Activated effector memory CD4-positive, alpha-beta T cell treated with Interleukin-2 at 50 U/mL for 16 hours (primary cell): ENCODE measurements at places on chromosomes 6 and 20.

- no peak for DNase-seq
These were observed 73.6 kb upstream of the FLRT3 start for GRCh38 chr20:14410869-14411555.

DNA sequence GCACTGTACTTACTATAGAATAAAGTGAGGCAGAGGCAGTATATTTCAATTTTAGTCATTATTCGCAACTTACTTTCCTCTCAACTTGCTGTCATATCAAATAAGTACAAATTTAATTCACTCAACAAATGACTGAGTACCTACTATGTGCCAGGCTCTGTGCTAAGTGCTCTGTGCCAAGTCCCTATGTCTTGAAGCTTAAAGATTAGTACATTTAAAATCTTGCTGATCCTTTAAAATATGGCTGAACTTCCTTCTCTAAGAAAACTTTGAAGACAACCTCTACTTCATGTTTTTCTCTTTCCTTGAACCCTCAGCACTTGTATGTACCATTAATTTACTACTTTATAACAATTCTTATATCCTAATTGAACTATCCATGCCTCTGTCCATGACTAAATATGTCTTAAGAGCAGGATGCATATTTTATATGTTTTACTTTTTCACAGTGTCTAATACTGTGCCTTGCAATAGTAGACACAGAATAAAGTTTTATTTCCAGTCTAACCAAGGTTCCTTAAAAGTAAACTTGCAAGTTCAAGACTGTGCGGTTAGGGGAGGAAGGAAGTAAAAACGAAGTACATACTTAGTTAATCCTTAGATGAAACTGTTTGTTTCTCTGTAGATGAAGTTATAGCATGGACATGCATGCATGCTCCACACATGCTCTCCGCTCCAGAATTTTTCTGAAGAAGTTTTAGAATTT, 10.0 kb upstream of the LATS1 start:
- no peak for DNase-seq

DNA sequence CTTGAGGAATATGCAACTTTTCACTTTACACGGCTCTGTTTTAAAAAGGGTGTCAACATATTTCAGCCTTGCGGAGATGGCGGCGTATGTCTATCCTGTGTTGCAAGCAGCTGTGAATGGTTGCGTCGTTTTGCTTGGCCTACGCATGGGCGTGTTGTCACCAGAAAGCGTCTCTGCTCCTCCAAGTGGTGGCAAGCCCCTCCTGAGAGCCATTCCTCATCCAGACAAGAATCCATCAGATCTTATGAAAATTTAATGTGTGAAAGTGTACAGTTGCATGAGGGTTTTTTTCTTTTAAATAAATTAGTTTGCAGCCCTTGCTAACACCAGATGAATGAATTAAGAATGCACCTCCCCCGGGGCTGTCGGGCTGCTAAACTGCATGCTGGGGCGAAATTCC, 114.4 kb downstream of the PHACTR3 start:
- no peak for DNase-seq

GRCh38 chr6:11033825-11034224, 10.3 kb downstream of the ELOVL2 start:
- DNase-seq = no peak

DNA sequence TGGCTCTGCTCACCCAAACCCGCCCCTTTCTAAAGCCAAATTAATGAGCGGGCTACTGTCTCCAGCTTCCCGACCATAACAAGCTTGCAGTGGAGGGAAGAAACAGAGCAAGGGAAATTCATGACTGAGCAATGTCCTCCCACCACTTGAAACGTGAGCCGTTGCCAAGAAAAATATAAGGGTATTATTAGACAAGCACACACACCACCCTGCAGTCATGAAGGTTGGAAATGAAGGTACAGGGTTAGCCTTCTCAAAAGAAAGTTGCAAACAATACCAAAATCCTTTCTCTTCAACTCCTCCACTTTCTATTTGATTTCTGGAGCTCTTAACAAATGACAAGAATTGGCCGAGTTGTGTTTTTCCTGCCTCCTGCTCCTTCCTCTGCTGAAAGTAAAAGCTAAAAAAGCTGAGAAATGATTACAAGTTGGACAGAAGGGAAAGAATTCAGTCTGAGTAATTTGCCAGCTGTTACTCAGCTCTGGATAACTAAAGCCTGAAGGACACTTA, 151.1 kb upstream of the B3GAT2 start:
- DNase-seq = no peak

GRCh38 chr20:37290158-37290810, 829 bp downstream of the MANBAL start:
- no peak for DNase-seq

DNA sequence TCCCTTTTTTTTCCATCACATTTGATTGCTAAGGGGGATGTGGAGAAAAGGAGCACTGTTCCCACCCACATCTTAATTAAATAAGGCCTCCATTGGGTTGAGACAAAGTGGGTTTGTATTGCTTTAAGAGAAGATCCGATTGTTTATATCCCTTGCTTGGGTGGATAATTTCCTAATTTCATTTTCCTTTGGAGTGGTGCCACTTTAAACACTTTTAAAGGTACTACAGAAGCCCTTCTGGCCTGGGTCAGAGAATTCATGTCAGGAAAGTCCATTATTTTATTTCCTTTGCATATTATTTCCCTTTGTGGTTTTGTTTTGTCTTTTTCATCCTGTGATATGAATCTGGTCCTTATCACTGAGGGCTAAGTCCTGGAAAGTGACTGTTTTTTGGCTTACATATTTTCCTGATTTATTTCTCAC, 56.9 kb downstream of the PHACTR2 start:
- no peak for DNase-seq

DNA sequence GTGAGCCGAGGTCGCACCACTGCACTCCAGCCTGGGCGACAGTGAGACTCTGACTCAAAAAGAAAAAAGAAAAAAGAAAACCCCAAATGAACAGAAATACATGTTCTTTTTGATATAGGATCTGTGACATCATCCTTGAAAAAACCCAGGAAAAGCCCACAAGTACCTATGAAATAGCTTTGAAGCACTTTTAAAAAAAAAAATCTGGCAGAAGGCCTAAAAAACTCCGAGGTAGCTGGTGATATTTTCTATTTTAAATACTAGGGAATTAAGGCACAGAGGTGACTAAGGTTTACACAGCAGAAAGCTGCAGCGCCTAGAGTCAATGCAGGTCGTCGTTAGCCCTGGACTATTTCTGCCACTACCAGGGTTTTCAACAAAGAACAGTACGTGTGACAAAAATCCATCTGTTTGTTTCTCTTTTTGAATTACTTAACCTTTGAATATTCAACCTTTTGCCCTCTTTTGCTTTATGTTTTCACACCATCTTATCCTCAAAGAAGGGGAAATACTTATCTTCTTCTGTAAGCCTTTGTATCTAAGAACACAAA, 39.4 kb upstream of the EEF1A1 start:
- DNase-seq = no peak

- no peak for DNase-seq
These were observed 497.8 kb downstream of the PREX1 start for GRCh38 chr20:48329676-48330664.
